ENCODE measurements at places on chromosomes 6 and 20.
A peak's percentile ranks its signal among the peaks of the same experiment; 100 is the strongest.

- DNase-seq = no peak
Measured at GRCh38 chr6:36533321-36533720, 14.0 kb downstream of the STK38 start.

DNA sequence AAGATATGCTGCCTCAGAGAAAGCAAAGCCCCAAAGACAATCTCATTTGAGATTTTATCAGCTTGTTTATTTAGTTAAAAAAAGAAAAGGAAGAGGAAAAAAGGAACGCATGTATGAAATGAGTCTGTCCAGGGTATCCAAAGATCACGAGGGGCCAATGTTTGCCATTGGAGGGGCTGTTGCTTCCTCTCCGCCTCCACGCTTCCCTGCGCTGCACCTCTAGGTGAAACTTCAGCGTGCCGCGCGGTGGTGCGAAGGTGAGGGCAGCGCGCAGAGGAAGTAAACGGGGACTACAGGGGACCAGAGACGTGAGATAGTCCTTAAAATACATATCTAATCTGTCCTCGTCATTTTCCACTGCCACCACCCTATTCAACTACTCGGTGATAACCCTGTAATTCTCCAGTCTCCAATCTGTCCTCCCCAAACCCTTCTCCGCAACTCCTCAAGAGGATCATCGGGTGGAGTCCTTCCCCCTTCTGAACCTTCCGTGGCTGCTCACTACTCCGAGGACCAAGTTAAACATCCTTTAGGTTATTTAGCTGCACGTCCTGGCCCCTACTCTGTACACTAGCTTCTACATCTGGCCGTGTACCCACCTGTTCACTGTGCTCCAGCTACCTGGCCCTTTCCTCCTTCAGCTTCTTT is 1.1 kb upstream of the DCBLD1 start:
- no peak for DNase-seq

GRCh38 chr6:63814459-63814858 is 178.9 kb downstream of the PHF3 start:
- no peak for DNase-seq

- DNase-seq = no peak
Measured at GRCh38 chr6:13248053-13248452, 80.3 kb downstream of the TBC1D7 start.

- no peak for DNase-seq
Measured at GRCh38 chr6:15893556-15894253, 230.9 kb upstream of the DTNBP1 start.

- DNase-seq = no peak
Measured at GRCh38 chr6:89862698-89863097, 31.6 kb upstream of the GJA10 start.

DNA sequence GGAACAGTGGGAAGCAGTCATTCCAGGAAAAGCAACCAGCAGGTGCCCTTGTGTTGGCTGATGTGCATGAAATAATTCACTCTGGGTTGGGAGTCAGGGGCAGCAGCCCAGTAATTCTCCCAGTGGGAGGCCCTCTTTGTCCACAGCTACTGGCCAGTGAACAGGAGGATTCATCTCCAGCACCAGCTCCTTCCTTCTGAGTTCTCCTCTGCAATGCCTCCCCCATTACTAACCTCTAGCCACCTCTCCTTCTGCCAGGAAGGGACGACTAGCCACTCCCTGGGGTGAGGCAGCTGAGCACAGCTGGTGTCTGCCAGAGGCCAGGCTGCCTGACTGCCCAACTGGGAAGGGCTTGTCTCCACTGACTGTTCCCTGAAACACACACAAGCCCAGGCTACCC is 12.5 kb upstream of the R3HDML start:
- DNase-seq = no peak

- DNase-seq = no peak
Measured at GRCh38 chr20:57693670-57694329, 16.0 kb downstream of the PMEPA1 start.

DNA sequence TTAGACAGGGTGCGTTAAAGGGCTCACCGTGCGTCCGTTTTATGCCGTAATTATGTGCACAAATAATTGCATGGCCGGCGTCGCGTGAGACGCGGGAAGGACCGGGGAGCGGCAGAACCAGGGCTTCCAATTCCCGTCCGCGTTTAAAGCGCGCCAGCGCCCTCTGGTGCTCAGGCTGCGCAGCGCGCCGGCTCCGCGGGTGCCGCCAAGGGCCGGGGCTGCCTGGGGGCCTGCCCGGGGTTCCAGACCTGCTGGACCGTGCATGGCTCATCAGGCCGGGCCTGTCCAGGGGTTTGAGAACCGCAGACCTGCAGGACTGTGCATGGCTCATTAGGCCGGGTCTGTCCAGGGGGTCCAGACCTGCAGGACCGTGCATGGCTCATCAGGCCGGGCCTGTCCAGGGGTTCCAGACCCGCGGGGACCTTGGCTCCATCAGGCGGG is 369.0 kb downstream of the THBS2 start:
- peak; percentile 87 for DNase-seq

DNA sequence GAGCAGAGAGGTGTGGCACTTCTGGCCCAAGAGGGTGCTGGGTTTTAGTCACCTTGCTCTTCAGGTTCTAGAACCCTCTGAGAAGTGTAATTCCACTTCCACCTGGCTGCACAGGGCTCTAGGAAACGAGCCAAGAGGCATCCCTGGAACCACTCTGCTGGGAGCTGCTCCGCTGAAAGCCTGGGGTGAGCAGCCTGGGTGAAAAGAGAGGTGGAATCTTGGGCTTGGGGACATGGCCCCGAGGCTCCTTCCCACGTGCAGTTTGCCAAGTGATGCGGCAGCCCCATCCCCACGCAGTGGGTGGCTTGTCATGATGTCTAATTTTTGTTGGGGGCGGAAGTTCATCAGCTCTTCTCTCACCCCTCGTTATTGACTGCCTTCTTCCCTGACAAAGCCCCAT is 32.8 kb downstream of the PPP1R16B start:
- DNase-seq = no peak

GRCh38 chr6:28865401-28866204 is 58.2 kb downstream of the TRIM27 start:
- DNase-seq = no peak

DNA sequence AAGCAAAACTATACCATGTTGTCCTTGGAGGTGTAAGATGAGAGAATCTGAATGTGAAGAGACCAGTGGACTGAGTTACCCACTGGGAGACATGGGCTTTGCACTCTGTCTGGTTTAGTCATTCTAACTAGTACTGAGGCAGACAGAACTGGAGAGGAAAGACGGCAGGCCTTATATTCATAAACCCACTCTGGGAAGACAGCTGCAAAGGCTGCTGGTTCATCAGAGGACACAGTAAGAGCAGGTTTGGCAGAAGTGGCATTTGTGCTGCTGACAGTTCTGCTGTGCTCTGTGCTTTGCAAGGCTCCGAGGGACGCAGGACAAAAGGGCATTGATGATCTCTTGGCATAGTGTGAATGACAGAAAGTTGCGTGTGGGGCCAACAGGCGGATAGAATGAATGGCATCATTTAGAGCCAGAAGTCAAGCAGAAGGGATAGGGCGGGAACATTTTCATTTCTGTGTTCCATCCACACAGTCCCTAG is 142.3 kb upstream of the TENT5A start:
- no peak for DNase-seq

- DNase-seq = no peak
Measured at GRCh38 chr6:166739117-166739975, 112.3 kb upstream of the RPS6KA2 start.

- DNase-seq = no peak
Measured at GRCh38 chr20:35742741-35743523, 872 bp upstream of the RBM39 start.

Measured in left forelimb (tissue), 1 donor.